Esophagus squamous epithelium (tissue), 5 donors: ENCODE measurements at places on chromosomes 6 and 20. TPM values are rescaled to one million over a fixed set of nuclear protein-coding genes. Genes with fewer than 3 reads are reported as not detected.

The TCF21 gene
- total RNA-seq = 21.0 TPM

GRCh38 chr20:50438986-50439407 lies 71.2 kb upstream of the PTPN1 start:
- DNase-seq = no peak

DNA sequence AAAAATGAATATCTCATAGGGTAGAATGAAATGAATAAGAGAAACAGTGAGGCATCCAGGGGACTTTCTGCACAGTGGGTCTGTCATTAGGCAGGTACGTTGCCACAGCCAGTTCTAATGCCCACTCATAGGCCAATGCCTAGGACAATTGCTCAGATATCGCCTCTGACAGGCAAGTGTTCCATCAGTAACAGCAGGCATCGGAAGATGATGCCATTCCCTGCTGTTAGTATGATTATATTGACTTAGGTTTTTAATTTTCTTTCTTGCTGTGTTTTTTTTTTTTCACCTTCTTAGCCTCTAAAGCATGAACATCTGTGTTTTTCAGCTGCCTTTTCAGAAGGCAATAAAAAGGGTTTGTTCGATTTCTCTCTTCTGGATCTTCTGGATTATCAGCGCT lies 90.7 kb downstream of the PRL start:
- no peak for DNase-seq

GRCh38 chr6:37705239-37706051 lies 7.8 kb upstream of the MDGA1 start:
- no peak for DNase-seq

DNA sequence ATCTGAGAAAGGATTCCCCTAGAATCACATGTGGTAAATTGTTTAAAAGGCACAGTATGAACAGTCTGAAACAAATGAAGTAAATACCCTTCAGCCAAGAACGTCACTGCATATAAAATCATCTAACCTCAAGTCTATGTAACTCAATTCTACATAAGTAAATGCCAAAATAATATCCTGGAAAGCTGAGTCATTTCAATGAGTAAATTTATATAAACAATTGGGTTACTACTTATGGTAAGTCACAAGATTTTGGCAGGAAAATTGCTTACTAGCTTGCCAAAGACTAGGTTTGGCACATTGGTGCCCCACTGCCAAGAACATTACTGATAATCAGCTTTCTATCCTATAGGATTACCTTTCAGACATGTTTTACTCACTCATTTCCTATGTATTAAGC lies 8.4 kb downstream of the GMDS start:
- DNase-seq = no peak
